GM04504 (cell line): ENCODE measurements at places on chromosomes 2 and 18.

DNA sequence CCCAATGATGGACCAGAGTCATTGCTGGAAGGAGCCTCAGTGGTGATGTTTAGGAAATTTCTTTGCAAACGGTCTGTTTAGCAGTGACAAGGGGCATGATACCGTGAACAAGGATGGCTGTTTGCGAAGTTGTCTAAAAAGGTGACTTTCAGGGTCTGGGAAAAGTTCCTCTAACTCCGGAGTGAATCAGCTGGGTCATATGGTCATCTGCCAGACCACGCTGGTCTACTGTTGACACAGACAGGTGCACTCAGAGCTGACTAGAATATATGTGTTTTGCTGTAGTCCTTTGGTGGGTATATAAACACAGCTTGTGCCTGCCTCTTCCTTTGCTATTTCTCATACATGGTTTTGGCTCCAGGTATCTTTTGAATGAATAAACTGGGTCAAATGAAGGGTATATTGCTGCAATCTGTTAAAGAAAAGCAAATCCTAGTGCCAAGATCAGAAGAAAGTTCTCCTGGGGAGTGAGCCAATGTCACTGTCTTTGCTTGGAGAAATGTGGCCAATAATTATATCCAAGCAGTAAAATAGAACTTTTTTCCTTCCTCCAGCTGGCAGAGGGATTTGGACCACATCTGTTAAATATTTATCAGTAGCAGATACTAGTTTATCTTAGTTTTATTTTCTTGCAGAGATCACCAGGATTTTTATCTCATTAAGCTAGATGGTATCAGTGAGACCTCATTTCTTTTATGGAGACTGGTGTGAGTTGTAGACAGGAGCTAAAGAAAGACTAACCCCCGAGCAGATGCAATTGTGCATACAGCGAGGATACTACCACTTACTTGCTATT is 286.0 kb downstream of the TRIB2 start:
- no peak for DNase-seq

GRCh38 chr2:196514641-196515040 is 124.9 kb upstream of the CCDC150 start:
- DNase-seq, result no peak

- DNase-seq, result no peak
Observed at GRCh38 chr18:57845605-57846074, 42.5 kb upstream of the ATP8B1 start.

DNA sequence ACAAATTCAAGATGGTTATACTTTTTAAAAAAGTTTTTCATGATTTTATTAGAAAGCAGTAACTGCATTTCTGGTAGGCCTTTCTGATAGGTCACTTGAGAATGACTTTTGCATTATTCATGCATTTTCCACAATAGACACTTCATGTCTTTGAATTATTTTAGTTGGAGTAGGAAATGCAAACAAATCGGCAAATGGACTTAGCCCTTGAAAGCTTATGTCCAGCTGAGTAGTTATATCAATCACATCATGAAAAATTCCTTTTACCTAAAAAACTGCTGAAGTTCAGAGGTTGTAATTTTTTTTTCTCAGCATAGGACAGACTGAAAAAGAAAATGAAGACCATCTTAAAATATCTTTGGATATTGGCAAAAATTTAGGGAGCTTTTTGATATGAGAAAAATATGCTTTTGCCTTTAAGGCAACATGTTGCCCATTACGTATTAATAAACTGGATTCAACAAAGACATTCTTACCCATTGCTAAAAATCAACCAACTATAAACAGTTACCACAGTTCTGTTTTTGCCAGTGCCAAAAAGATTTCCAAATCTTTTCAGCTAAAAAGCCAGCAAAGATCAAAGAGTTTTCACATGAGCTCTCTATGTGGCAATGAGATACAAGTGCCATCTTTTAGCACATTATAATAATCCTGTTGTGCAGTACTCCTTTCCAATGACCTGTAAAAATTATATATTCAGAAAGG is 45.5 kb upstream of the FRZB start:
- DNase-seq, result no peak

DNA sequence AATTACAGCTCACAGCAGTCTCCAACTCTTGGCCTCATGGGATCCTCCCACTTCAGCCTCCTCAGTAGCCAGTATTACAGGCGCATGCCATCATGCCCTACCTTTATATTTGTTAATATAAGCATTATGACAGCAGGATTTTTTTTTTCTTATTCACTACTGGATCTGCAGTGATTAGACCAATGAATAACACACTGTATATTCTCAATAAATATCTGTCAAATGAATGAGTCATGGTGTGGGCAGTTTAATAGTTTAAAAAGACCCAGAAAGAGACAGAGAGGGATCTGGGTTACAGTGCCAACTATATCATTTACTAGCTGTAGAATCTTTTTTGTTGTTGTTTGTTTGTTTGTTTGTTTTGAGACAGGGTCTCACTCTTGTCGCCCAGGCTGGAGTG is 62.4 kb upstream of the LTBP1 start:
- DNase-seq, result no peak

- DNase-seq, result no peak
Observed at GRCh38 chr2:166025313-166025712, 71.7 kb upstream of the TTC21B start.

DNA sequence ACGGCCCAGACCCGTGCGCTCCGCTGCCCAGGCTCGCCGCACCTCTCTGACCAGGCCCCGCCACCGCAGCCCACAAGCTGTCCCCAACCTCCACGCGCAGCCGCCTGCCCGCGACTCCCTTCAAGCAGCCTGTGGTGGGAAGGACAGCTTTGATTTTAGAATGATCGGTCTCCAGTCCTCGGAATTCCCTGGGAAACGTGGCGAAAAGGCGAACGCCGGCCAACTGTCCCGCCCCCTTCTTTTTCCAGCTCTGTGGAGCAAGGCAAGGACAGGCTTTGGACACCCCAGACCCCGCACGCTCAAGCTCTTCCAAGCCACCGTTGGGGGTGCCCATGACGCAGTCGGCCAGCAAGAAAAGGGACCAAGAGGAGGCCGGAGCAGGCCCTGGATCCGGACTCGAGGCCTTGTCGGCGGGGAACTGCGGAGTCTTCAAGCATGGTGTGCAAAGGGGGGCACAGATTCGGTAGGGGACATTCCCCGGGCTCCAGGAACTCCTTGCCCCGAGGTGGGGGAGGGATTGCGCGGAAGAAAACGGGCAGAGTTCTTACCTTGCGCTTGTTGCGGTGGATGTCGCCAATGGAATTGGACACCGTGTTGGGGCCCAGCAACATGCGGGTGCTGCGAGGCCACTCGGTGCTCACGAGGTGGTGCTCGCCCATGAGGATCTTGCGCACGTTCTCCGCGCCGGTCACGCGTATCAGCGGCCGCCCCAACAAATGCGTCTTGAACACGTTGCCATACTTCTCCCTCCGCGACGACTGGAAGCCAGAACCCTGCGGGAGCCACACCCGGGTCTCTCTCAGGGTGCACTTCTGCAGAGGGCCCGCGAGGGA is 4.0 kb downstream of the CYP26B1 start:
- DNase-seq, result no peak

GRCh38 chr2:181046833-181047232 is 66.4 kb downstream of the UBE2E3 start:
- DNase-seq, result no peak

DNA sequence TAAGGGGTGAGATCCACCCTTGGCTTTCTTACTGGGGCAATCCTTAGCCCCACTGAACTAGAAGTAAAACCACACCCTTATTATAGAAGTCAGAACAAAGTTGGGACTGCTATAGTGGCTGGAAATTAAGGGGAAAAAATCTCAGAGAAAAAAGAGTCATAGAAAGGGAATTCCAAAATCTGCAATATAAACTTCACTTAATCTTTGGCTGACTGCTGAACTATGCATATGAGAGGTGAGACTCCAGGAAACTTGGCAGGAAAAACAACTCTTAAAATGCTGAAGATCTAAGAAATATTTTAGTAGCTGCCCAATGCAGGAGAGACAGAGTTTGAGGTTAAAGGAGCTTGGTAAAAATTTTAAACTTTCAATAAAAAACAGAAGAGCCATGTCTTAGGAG is 201.8 kb upstream of the FN1 start:
- no peak for DNase-seq
